Nucleus accumbens (tissue), 56 donors: ENCODE measurements at places on chromosomes 11 and 22.

- DNase-seq, result no peak
These were observed 673 bp downstream of the CDON start for GRCh38 chr11:126061707-126062678.

DNA sequence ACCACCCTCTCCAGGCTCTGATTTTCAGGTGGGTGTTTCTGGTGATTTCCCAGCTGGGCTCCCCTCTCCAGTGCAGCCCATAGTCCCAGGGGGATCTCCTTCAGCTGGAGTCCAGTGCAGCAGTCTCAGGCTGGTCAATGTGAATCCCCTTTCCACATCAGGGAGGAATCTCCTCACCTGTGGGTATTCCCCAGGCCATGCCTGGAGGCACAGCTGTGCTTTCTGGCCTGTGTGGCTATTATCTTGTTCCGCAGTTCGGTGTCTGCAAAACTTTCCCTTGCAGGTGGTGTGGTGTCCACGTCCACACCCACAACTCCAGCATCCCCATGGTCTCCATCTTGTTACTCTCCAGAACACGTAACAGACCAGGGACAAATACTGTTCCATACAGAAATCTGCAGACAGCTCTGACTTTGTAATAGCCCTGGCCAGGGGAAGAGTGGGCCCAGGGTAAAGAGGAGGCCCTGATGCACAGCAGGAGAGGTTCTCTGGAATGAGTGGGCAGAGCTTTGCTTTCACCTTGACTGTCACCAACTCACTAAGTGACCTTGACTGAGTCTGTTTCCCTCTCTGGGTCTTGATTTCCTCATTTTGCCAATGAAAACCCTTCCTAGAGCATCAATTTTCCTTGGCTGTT lies 183.2 kb downstream of the CSNK2A3 start:
- DNase-seq, result no peak

DNA sequence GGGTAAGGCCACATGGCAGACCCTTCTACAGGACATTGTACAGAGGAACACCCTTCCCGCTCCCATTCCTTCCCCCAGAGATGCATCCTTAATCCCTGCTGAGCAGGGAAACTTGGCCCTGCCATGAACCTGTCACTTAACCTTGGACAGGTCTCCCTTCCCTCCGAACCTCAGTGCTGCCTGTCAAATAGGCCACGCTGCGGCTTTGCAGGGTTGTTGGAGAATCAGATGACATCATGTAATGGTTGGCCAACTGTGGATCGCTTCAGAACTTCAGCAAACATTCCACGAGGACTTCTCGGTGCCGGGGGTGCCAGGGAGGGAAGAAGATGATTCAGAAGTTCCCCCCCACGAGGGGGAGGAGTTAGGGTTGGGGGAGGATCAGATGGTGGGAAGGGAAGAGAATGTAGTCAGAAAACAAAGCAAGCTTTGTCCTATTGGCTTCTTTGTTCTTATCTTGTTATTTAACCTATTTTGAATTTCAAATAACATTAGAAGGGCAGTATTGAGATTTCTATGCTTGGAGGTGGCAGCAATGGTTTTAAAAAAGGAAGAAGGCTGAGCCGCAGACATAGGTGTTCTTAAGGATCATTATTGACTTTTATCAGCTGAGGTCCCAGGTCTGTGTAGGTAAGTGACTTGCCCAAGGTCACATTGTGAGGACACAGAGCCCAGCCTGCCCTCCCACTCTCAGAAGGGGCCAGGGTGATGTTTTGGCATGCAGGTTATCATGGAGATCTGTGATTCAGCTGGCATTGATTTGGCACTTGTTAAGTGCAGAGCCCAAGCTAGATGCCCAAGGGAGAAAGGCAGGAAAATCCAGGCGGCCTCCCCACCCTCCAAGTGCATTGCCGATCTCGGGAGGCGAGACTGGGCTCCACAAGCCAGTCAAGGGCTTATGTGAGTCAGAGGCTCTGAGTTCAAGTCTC lies 3.1 kb downstream of the CDC42EP1 start:
- peak; percentile 89 for DNase-seq

DNA sequence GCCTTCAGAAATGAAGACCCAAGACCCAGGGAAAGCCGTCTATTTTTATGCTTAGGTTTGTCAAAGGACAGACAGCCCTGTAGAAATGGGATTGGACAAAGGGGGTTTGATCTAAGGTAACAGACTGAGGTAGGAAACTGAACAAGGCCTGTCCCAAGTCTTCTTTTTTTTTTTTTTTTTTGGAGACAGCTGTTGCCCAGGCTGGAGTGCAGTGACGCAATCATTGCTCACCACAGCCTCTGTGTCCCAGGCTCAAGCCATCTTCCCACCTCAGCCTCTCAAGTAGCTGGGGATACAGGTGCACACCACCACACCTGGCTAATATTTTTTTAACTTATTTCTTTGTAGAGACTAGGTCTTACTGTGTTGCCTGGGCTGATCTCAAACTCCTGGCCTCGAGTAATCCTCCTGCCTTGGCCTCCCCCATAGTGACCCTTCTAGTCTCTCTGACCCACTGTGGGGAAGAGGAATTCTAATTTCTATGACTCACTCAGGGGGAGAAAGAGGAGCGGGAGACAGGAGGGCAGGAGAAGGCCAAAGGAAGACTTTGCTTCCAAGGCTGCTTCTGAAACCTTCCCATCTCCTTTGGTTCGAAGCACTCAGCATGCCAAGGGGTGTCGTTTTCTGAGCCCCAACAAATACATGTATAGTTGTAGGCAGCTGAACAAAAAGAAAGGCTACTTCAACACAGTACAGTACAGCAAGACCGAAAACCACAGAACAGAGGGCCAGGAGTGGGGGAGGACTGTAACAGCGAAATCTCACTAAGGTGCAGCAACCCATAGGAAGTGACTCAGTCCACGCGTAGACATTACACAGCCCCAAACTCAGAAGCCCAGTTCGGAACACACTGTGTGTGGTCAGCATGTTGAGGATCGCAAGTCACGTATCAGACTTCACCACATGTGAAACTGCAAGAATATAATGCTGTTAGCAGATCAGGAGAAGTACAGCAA lies 872 bp downstream of the TMA7B start:
- no peak for DNase-seq

DNA sequence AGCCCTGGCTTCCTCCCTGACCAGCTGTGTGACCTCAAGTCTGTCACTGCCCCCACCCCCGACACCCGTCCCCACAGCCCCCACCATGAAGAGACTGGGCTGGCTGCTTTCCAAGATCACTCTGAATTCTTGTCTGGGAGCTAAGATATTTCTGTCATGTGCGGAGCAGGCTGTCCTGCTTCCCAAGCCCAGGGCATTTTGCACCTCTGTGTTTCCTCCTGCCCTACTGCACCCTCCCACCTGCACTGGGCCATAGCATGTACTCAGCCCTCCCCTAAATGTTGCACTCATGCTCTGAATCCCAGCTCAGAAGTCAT lies 30.3 kb upstream of the MYEOV start:
- no peak for DNase-seq

DNA sequence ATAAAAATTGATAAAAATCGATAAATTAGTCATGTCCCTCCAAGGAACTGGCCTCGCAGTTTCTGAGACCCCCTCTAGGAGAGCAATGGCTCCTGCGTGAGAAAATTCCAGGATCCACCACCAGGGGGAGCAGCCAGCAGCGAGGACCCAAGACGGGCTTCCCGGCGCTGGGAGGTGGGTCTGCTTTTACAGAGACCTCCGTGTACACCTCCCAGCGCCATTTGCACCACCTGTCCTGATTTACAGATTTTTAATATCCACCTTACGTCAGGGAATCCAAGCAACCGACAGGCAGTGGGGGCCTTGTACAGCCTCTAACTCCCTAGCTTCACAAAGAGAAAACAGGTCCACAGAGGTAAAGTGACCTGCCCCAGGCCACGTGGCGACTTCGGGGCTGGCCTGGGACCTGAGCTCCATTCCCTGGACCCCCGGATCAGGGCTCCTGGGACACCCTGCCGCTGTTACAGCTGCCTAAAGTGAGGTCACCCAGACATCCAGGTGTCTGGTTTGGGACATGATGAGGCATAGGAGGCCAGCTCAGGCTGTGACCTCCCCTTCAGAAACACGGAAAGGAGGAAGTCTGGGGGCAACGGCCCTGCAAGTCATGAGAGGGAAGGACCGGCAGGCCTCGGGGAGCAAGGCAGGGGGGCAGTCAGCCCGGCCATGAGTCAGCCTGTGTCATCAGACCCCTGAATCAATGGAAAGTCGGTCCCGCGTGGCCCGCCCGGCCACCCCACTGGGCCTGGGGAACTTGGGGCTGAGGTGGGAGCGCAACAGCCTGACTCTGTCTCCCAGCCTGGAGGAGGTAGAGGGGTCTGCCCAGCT lies 3.5 kb downstream of the OSM start:
- DNase-seq, result peak; percentile 64

- no peak for DNase-seq
These were observed 55.1 kb downstream of the PACSIN2 start for GRCh38 chr22:42959576-42960509.

- no peak for DNase-seq
These were observed 76.2 kb upstream of the TTLL12 start for GRCh38 chr22:43262990-43263644.

DNA sequence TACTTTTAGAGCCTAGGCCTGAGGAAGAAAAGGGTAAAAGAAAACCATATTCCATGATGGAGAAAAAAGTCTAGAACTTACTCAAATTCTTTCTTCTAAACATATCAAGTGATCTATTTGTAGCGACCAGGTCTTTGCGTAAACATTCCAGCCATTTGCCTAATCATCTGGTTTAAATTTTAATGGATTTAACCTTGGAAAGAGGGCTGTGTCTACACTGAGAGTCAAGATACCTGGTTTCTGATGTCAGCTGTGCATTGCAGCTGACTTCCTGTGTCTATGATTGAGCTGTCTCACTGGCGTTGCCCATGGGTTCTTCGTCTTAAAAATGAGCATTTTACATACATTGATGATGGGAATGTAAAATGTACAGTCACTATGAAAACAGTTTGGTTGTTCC lies 10.0 kb upstream of the TMEM123 start:
- DNase-seq, result no peak

GRCh38 chr11:70065318-70066135 lies 12.6 kb upstream of the ANO1 start:
- DNase-seq, result no peak

GRCh38 chr11:22828373-22828772 lies 1.2 kb downstream of the SVIP start:
- DNase-seq, result no peak

- no peak for DNase-seq
These were observed 1.9 kb upstream of the ROBO4 start for GRCh38 chr11:124899383-124900145.

DNA sequence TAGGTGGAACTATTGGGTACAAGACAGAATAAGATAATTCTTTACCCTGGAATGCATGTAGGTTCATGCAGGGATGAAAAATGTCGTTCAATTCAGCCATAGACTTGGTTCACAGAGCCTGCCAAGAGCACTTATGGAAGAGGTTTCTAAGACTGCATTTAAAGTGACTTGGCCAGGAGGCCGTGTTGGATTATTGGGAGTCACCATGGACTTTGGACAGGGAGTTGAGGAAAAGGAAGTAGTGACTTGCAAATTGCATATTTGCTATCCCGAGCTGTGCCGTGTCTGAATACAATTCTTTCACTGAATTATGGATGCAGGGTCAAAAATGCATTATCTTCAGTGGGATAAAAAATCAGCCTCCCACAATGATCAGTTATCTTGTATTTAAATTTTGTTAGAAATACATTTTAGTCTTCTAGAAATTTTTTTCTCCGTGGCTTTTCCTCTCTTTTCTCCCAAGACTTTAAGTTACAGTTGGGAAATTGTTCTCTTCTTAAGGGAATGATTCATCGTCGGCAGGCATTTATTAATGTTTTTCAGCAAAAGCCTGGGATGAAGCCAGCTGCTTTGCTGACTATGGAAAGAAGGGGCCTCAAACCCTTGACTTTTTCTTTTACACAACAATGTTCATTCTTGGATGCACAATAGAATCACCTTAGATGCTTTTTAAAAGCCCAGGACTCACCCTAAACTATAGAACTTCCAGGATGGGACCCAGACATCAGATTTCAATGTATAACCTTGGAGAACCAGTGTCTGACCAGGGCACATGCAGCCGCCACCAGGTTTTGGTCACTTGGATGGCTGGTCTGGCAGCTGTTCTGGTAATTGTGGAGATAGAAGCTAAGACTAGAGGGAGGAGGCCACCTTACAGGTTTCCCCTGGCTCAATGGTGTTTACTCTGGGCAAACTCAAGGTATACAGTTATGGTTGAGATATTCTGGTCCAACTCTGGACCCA lies 70.8 kb downstream of the FAT3 start:
- DNase-seq, result no peak

DNA sequence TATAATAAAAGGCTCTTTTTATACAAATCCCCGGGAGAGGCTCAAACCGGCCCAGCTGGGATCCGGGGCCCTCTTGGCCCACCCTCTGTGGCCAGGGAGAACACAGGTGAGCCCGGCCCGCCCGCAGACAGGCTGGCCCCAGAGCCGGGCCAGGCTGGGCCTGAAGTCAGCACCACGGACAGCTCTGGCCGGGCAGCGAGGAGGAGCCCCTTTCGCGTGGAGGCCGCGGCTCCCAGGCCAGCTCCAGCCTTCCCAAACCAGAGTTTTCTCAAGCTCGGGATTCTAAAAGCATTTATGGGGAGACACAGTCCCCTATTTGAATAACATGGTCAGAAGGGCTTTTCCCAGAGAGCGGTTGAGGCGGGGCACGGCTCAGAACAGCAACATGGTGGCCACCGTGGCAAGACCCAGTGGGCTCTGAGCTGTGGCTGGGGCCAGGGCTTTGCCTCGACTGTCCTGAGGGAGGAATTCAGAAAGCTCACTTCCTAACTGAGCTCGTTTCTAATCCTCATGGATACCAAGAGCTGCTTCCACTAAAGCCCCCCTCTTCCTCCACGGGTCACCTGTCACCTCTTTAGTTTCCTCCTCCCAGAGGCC lies 115.4 kb downstream of the BRD1 start:
- no peak for DNase-seq

- DNase-seq, result no peak
These were observed 349 bp downstream of the TSSC4 start for GRCh38 chr11:2400762-2401435.

- no peak for DNase-seq
These were observed 4.7 kb downstream of the C11orf21 start for GRCh38 chr11:2296913-2297622.

DNA sequence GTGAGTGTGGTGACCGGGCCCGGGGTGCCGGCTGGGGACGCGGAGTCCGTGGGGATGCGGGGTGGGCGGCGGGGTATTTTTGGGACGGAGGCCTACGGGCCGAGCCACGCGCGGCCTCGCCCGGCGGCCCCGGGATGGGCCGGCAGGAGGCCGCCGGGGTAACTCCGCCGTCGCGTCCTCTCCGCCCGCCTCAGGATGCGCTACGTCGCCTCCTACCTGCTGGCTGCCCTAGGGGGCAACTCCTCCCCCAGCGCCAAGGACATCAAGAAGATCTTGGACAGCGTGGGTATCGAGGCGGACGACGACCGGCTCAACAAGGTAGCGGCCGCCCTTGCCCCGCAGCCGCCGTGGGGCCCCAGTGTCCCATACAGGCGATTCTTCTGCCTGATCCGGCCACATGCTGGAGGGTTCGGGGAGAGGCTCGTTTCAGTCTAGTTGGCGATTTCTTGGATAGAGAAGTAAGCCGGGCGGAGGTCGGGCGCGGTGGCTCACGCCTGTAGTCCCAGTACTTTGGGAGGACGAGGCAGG lies 337 bp downstream of the RPLP2 start:
- DNase-seq, result no peak

- no peak for DNase-seq
These were observed 23.5 kb upstream of the ARHGAP8 start for GRCh38 chr22:44728761-44729324.

GRCh38 chr11:67698247-67698646 lies 23.8 kb upstream of the ALDH3B2 start:
- no peak for DNase-seq

GRCh38 chr22:19798891-19799293 lies 38.3 kb downstream of the TBX1 start:
- DNase-seq, result no peak

- no peak for DNase-seq
These were observed 159.4 kb downstream of the BUD13 start for GRCh38 chr11:116613206-116613875.

GRCh38 chr11:44763121-44763820 lies 36.5 kb downstream of the TSPAN18 start:
- no peak for DNase-seq
